Activated T-helper 17 cell treated with anti-CD3 and anti-CD28 coated beads, Interleukin-2, amount 50 U/mL, for 72 hours (primary cell): ENCODE measurements at places on chromosomes 16 and 17.
A peak's percentile ranks its signal among the peaks of the same experiment; 100 is the strongest.

- no peak for ATAC-seq
Observed at GRCh38 chr17:15431196-15431595, 36.2 kb downstream of the CDRT4 start.

DNA sequence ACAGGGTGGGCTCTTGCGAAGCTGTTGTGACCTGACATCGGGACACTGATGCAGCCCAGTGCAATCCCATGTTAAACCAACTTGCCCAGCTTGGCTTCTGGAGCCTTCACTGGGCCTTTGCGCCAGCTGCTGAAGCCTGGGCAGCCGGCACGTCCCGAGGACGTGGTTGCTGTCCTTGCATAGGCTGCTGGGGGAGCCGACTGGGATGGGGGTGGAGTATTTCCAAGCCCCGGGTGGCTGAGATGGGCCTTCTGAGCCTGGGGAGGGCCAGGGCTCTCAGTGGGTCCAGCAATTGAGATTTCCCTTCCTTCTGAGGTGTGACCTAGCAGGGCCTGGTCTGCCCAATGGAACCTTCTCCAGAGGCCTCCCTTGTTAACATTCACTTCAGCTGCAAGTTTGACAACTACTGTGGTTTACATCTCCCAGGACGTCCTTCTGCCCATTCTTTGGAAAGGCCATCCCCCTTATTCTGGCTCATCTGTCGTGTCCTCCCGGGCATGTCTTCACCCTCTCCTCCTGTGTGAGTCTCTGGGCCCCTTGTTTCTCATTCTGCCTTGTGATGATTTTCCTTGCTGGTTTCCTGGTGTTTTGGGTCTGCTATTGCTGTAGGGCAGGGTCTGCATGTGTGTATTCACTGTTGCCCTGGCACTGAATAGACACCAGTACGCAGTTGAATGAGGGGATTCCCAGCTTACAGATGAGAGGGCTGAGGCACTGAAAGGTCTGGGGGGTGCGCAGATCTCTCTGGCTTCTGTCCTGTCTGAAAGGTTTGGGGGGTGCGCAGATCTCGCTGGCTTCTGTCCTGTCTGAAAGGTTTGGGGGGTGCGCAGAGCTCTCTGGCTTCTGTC, 34.4 kb downstream of the HAPSTR1 start:
- ATAC-seq: no peak

DNA sequence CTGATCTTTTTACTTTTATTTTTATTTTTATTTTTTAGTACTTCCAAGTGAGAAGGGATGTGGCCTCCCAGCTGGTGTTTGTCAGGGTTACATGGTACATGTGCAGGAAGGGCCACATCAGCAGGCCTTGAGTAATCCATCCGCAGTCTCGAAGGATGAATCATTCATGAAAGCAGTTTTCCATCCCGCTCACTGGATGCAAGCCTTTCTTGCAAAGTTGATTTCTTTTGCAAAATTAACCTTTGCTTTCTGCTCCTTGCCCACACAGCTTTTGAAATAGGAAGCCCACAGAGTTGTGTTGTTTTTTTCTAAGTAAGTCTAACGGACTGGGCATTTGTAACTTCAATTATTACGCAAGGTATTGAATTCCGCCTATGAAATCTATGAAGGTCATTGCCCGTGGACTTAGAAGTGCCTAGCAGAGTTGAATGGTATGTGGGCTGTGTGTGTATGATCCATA, 157.4 kb downstream of the PRKCA start:
- ATAC-seq: peak; percentile 93

DNA sequence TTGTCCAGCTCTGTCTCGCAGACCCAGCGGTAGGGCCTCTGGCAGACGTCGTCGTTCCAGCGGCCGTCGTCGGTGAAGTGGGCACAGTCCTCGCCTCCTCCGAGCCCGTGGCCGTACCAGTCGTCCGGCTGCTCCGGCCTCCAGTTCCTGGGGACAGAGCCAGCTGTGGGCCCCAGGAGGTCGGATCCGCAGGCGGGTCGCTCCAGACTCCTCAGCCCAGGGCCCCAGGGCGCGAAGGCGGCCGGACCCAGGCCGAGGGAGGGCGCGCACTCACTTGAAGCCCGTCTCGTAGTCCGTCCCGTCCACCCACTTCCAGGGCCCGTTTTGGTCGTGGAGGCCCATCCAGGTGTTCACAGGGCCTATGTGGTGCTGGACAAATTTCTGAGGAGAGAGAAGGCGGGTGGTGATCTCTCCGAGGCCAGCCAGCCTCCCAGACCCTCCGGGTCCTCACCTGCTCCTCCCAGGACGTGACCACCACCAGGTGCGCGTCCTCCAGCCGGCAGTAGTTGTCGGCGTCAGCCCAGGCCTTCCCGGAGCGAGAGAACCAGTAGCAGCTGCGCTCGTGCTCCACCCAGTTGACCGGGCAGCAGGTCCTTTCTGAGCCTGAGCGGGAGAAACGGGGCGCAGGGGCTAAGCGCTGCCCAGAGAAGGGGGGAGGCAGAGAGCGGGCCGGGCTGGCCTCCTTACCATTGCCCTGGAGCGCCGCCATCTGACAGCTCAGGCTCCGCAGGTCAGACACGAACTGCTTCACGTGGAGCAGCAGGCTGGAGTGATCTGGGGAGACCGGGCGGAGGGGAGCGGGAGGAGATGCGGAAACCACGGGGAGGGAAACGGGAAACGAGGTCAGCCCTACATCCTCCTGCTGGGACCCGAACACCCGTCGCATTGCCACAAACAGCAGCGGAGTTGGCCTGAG, 5.2 kb downstream of the ASGR1 start:
- ATAC-seq: peak; percentile 84

- peak; percentile 95 for ATAC-seq
Observed at GRCh38 chr16:46822270-46822669, 8.7 kb downstream of the C16orf87 start.

DNA sequence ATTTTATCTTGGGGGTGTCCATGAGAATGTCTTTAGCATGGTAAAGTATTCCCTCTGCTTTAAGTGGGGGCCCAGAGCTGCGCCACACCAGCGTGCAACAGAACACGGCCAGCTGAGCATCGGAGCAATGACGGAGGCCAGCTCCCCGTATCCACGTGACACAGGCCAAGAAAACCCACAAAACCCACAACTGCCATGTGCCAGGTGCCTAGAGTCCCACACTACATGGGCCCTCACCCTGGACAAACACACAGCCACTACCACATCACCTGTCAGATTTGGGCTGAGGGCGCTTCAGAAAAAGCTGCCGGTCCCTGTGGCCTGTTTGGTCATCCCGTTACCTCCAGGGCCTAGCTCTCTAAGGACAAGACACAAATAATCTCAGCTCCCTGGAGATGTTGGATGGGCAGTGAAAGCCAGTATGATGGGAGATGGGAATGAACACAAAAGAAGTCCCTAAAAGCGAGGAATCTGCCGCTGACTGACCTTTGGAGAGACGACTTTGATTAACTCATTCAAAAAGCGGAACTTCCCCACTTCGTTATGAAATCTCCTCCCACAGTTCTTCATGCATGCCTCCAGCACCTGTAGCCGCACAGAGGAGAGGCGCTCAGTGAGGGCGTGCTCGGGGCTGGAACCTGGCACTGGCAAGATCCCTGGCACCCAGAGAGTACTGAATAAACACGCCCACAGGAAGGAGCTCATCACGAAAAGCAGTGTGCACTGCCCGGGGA, 17.1 kb downstream of the GGA3 start:
- ATAC-seq: peak; percentile 8

GRCh38 chr17:45256114-45256966, 5.6 kb downstream of the SPATA32 start:
- peak; percentile 38 for ATAC-seq

DNA sequence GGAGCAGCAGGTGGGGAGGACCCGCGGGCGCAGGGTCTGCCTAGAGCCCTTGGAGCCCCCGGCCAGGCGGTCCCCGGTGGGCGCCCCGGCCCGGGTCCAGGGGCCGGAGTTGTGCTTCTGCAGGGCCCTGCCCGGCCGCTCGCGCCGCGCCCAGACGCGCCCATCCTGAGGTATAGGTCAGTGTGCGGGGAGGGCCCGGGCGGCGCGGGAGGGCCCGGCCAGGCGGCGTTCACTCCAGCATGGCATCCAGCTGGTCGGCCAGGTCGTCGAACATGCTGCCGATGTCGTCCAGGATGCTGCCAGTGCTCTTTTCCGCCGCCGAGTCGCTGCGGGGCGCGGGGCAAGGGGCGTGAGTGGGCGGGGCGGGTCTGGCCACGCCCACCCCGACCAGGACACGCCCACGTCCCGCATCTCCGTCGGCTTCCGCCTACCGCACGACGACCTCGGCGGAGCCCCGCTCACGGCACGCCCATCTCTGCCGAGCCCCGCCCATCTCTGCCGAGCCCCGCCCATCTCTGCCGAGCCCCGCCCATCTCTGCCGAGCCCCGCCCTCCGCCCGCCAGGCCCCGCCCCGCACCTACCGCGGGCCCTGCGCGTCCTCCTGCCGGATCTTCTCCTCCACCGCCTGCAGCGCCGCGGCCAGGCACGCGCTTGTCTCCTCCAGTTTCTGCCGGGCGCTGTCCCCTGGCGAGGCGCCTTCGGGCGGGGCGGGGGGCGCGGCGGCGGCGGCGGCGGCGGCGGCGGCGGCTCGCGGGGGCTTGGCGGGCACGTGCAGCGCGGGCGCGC, 17.9 kb downstream of the CASKIN1 start:
- peak; percentile 54 for ATAC-seq

- no peak for ATAC-seq
Observed at GRCh38 chr16:19713697-19714096, 4.3 kb downstream of the KNOP1 start.

DNA sequence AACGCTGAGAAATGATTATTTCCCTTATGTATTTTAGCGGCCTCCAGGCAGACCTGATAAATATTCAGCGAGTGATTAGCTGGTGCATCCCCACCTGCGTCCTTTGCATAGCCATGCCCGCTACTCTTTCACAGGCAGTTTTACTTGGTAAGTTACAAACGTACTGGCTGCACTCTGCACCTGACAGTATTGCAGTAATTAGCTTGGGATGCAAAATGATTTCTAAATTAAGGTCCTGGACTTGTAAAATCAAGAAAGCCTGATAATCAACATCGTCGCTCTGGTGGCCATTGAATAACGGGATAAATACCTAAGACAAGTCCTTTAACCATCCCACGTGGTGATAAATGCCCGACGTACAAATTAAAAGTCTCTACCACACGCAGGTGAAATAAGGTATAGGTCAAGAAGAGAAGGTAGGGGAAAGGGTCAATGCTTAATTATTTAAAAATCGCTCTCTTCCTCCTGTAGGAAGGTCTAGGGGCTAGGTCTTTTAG, 998 bp upstream of the PRKCA start:
- ATAC-seq: no peak
